ENCODE measurements at places on chromosomes 13 and 19. TPM values are rescaled to one million over a fixed set of nuclear protein-coding genes. Genes with fewer than 3 reads are reported as not detected.

Gene URAD
- not detected for total RNA-seq

Gene UNC13A
- 0.70 TPM for total RNA-seq

Gene SOX1
- total RNA-seq = not detected

Gene SLC25A41
- total RNA-seq = not detected

Gene CLEC4M
- 0.19 TPM for total RNA-seq

Gene PLPP2
- total RNA-seq = 13.9 TPM

All from glomerular endothelial cell (primary cell).